ENCODE measurements at places on chromosomes 12 and 14.
A peak's percentile ranks its signal among the peaks of the same experiment; 100 is the strongest.

- no peak for DNase-seq
Observed at GRCh38 chr12:51873251-51873994, 14.5 kb upstream of the ANKRD33 start.

DNA sequence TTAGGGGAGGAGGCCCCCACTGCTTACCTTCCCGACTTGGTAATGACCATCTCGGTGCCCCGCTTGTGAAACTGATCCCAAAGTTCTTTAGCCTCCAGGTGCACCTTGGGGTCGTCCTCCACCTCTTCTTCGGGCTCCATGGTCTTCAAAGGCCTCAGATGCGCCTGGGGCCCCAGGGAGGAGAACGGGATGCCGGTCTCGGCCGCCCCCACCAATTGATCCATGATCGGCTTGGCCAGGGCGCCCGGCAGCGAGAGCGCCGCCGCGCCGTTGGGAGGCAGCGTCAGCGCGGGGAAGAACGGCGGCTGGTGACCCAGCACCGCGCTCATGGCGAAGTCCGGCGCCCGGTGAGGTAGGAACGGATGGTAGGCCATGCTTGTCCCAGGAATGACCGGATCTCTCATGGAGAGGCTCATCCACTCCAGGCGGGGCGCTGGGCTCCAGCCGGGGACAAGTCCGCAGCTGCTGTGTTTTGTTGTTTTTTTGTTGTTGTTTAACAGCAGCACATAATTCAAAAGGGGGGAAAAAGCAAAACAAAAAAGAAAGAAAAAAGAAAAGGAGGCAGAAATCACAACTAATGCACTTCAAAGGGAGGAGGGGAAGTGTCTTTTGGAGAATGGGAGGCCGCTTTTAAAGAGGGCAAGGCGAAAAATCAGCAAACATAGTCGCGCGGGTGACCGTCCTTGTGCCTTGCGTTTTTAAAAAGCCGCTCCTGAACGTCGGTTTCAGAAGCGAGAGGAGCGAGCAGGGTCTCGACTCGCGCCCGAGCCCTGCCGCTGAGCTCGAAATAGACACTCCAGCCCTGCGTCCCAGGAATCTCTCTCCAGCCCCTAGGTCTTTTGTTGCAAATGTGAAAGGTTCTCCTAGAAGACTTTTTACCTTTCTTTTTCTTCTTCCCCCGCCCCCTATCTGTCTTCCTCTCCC, 928 bp downstream of the TBX3 start:
- DNase-seq, result peak; percentile 38

- DNase-seq, result no peak
Observed at GRCh38 chr12:82595941-82596340, 90.8 kb upstream of the TMTC2 start.

- DNase-seq, result no peak
Observed at GRCh38 chr12:53809005-53809404, 57.2 kb upstream of the CISTR start.

DNA sequence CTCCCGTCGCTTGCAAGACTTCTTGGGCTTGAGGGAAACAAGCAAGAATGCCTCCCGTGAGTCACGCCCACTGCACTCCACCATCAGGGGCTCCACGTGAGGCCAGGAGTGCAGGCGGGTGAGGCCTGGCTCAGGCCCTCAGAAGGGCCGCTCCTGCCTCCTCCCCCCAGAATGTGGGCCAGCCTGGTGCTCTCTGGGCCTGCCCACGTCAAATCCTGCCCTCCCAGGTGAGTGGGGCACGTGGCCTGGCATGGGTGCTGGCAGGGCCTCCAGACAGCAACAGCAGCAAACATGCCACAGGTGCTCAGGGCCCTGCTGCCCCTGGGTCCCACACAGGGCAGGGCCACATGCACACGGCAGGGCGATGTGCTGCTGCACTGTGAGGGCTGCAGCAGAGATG, 30.6 kb upstream of the BTBD6 start:
- DNase-seq, result no peak

GRCh38 chr14:100155049-100155621, 4.3 kb downstream of the DEGS2 start:
- DNase-seq, result peak; percentile 42

DNA sequence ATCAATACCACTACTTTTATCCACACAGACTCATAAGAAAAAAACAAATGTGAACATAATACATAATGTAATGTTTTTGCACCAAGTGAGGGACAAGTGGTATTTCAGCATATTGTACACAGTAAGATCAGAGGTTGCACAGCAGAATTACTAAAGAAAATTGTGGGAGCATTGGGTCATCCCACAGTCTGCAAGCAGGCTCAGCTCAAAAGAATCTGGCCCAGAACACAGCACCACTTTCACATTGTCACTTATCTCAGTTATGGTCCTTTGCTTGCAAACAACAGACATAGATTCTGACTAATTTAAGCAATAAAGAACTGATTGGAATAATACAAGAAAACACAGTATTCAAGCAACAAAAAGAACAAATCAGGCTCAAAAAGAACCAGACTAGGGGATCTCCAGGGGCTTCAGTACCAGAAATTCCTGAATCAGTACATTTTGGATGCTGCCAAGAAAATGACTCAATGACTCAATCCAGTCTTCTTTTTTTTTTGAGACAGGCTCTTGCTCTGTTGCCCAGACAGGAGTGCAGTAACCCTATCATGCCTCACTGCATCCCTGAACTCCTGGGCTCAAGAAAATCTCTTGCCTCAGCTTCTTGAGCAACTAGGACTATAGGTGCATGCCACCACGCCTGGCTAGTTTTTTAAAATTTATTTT, 42.9 kb upstream of the EEA1 start:
- no peak for DNase-seq

DNA sequence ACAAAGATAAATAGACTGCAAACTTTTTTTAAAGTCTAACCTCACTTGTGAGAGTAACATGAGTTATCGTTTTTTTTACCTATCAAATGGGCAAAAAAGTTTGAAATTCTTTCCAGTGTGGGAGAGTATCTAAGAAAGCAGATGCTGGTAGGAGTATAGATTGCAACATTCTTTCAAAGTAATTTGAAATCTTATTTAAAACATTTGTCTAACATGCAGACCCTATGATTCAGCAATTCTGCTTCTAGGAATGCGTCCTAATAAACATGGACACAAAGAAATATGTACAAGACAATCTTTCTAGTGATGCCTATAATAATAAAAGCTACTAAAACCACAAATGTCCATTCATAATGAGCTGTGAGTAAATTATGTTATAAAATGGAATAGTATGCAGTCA, 110.4 kb upstream of the TMCC3 start:
- no peak for DNase-seq

GRCh38 chr14:43475757-43476156, 1031.3 kb downstream of the FSCB start:
- DNase-seq, result peak; percentile 0

- peak; percentile 39 for DNase-seq
Observed at GRCh38 chr12:22709292-22709691, 84.3 kb downstream of the ETNK1 start.

- DNase-seq, result no peak
Observed at GRCh38 chr14:60095781-60096450, 4.2 kb downstream of the PCNX4 start.

DNA sequence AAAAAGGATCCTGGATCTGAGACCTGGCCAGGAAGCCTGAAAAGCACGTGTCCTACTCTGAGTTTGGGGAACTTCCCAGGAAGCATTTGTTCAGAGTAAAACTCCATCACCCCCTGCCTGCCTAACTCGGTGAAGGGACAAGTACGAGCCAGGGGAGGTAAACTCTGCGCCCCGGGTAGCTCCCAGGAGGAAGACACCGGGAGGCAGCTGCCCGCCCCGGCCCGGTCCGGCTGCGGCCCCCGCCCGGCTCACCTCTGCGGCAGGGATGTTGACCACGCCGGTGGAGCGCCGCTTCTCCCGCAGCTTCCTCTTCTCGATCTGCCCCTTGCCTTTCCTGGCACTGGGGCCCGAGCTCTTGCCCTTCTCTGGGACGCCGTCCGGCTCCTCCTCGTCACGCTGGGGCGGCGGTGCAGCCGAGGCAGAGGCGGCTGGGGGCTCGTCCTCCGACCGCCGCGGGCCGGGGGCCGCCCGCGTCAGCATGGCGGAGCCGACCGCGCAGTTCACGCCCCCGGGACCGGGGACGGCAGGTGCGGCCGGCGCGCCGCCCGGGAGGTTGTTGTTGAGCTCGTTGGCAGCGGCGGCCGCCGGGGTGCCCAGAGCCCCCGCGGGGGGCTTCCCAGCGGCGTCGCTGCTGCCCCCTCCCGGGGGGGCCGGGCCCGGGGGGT, 1.2 kb downstream of the PAWR start:
- no peak for DNase-seq

DNA sequence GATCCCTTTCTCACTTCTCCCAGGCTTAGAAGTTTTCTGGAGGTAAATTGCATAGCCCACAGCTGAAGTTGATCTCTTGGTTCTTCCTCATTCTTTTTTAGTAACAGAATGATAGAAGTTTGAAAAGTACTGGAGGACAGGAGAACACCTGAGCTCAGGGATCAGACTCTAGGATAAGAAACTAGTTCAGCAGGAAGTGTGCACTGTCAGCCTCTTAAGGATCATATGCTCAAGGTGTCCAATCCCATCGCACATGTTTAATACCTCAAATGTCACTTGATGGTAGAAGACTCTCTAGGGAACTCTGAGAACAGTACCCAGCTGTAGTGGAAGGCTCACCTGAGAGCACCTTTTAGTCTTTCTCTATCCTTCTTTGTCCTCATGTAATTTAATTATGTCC, 14.7 kb upstream of the LIMA1 start:
- no peak for DNase-seq

GRCh38 chr12:23906329-23906728, 43.1 kb downstream of the SOX5 start:
- peak; percentile 1 for DNase-seq

DNA sequence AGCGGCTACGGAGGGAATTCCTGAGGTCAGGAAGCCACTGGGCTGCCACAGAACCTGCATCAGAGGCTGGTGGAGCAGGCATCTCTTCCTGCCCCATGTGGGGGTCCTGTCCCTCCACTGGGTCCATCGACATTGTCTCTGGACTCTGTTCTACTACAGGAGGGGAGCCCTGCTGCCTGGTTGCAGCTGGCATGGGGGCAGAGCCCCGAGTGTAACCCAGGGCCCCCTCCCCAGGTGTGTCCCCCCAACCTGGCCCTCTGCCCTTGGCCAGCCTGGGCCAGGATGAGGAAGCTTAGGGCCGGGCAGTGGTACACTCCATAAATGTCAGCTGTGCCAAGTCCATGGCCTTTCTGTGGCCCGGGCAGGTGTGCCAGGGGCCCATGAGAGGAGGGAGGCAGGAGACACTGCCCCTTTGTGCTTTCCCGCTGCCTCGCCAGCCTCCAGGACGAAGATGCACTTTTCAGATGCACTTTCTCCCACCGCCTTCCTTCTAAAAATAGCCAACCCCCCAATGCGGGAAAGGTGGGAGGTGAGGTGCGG, 4.0 kb upstream of the EXOC3L4 start:
- no peak for DNase-seq

GRCh38 chr12:98579347-98579746, 14.1 kb upstream of the SLC25A3 start:
- DNase-seq, result no peak

- no peak for DNase-seq
Observed at GRCh38 chr12:57835366-57836288, 10.9 kb downstream of the CTDSP2 start.

GRCh38 chr14:37142835-37143401, 29.5 kb downstream of the SLC25A21 start:
- peak; percentile 9 for DNase-seq

GRCh38 chr14:75299059-75299458, 20.4 kb downstream of the FOS start:
- DNase-seq, result peak; percentile 53

DNA sequence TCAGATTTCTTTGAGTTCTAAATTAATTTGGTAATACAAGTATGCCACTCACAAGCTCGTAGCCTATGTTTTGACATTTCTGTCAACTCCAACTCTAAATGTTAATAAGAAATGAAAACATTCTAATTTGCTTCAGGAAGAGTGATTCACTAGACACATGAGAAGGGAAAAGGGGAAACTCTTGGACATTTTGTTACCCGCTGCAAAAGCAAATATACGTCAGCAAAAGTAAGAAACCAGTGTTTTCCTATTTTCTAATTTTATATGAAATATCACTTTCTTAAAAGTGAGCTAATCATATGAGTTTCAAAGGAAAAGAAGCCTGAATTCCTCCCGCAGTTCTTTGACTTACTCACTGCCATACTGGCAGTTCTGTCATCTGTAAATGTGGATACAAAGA, 162.3 kb downstream of the GRIP1 start:
- no peak for DNase-seq

- no peak for DNase-seq
Observed at GRCh38 chr14:104599446-104599845, 5.1 kb downstream of the TMEM179 start.

DNA sequence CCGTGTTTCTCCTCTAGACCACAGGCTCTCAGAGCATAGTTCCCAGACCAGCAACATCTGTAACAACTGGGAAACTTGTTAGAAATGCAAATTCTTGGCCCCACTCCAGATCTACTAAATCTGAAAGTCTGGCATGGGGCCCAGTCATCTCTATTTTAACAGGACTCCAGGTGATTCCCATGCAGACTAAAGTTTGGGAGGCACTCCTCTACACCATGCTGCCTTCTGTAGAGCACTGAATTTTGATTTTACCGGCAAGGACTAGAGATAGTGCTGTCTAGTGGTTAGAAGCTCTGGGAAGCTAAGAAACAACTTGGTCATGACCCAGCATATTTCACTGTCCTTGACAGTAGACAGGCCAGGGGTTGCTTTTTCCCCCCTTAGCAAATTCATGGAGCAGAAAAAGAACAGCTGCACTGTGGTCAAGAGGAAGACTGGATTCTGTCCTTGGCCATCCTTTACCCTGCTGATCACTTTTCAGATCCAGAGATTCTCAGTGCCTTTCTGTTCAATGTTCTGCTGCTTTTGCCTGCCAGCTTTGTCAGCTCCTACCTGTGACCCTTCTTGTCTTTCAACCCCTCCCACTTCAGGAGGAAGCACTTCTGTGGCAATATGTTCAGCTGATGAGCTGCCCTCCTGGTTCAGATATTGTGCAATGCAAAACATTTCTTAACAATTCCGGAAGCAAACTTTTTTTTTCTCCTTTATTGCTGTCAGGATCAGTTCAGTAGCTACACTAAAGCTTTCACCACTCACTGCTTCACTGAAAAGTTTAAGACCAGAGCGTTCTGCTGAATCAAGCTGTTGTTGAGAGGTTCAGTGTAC, 133.8 kb upstream of the NUDT4 start:
- peak; percentile 56 for DNase-seq

DNA sequence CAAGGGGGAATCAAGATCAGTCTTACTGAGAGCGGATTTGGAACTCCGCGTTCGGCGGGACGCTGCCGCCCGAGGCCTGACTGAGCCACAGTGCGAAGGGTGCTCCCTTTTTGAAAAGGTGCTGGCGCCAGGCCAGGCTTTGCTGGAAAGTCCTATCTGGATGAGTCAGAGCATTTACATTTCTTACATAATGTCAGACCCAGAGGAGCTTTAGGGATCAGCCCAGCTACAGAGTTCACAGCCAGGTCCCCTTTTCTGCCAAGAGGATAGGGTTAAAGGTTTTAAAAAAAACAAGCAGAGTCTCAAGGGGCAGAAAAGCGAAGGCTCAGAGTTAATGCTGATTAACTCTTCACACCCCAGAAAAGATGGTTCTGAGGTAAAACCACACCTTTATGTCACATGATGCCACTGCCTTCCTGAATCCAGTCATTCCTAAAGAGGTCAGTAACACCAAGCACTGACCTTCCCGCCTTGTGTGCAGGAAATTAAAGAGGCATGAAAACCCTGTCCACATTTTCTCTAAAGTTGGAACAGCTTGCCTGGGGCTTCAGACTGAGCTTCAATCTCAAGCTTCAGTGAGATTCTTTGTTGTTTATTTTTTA, 11.7 kb upstream of the FBXL14 start:
- peak; percentile 90 for DNase-seq

All from RWPE1 (cell line).